Cortex of kidney (tissue), 1 donor: ENCODE measurements at places on chromosomes 6 and 20.

DNA sequence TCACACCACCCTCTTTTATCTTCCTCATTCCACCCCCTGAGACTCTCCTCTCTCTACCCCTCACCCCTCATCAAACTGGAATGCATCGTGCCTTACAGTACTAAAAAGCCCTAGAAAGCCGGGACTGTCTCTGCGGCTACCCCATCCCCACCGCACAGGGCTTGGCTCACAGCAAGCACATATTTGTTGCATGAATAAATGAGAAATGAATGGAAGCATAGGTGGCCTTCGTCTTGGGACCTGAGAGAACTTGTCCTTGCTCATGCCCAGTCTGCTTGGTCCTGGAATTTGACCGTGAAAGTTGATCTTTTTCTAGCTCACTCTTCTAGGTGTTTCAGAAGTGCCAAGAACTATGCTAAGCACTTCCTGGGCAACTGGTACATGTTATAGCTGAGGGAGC lies 53.3 kb downstream of the APCDD1L start:
- no peak for DNase-seq

DNA sequence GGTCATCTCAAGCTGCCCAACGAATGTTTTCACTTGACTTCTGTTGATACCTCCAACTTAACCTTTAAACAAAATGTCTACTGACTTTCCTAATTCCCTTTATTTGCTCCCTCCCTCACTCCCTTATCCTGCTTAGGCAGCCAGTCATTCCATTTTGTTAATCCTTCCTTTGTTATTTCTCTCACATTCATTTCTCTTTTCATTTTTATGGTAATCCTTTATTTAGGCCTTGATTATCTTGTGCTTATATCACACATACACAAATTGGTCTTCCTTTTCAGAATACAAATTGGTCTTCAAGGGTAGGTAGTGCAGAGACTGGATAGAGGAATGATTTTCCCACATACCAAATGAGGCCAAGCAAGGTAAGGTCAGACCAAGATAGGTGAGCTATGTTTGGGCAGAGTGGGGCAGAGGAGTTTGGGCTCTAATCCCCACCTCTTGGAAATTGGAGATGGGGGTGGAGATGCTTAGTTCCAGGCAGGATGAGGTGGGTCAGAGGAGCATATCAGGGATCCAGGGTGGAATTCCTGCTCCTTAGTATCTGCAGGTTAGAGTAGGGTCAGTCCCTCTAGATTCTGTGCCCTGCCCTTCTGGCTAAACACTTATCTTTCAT lies 2.0 kb upstream of the SPACA1 start:
- DNase-seq: no peak

DNA sequence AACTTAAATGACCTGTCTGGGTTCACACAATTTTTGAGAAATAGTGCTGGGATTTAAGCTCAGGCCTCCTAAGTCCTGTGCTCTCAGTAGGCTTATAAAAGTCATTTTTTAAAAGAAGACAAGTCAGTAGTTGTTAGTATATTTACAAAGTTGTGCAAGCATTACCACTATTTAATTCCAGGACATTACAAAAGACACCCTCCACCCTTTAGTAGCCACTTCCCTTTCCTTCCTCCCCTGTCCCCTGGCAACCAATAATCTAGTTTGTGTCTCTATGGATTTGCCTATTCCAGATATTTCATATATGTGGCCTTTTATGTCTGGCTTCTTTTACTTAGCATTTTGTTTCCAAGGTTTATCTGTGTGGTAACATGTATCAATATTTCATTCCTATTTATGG lies 37.6 kb downstream of the HMGN3 start:
- DNase-seq: no peak

- DNase-seq: no peak
Observed at GRCh38 chr6:33248643-33248931, 23.1 kb downstream of the VPS52 start.

- DNase-seq: no peak
Observed at GRCh38 chr6:110635096-110635495, 158.7 kb upstream of the SLC22A16 start.

GRCh38 chr6:88220493-88220892 lies 54.3 kb upstream of the CNR1 start:
- no peak for DNase-seq

DNA sequence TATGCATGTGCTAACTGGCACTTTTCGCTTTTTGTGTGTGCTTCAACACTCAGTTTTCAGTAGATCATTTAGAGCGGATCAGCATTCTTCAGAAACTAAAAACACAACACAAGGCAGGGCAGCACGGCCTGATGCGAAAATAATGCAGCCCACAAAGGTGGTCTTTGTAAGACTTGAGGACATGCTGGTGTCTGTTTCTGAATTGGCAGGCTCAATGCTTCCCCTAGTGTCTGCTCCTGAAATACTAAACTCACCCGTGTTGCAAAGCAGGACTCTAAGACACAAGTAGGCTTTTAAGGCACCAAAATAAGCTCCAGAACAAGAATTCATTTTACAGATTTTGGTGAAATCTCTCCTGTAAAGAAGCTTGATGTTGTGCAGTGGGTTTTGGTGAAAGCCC lies 676.5 kb downstream of the TENT5A start:
- DNase-seq: no peak

GRCh38 chr6:100879317-100879716 lies 1.8 kb downstream of the ASCC3 start:
- no peak for DNase-seq

DNA sequence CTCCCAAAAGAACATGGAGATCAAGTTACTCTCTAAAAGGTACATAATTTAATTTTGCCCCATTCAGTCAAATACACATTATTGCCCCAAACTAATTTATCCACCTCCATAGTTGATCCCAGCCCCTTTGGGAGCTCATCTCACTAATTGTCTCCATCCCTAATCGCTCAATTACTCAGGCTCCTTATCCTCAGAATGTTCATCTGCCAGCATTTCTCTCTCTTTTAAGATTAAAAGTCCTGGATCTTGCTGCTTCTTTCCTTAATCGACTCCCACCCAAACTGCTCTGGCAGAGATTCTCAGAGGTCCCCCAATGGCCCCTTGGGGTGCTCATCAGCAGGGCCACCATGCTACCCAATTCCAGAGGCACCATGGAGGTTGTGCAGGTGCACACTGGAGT lies 18.4 kb upstream of the NNAT start:
- no peak for DNase-seq

DNA sequence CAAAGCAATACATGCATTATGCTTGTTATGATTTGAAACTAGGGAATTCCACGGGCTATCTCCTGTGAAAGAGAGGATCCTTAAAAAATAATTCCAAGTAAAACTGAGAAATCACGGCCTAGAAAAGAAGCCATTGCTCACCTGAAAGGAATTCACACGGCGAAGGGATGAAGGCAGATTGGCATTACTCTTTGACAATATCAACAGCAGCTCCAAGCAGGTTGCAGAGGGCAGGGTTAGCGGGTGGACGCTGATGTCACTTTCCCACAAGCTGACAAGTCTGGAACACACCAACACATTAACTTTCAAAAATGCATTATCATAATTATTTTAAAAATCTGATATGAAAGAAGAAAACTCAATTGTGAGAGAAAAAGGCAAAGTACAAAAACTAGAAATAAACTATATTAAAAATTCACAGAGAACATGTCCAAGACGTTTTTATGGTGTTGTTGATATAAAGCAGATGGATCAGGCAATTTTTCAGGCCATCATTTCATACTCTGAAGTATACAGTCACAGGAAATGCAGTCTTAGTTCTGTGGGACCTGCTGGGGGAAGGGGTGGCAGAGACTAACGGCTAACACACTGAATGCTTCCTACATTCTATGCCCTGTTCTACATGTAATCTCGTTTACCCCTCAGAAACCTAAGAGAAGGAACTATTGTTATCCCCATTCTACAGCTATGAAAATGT lies 108.3 kb downstream of the UBE3D start:
- no peak for DNase-seq

GRCh38 chr20:38337561-38338140 lies 8.6 kb upstream of the LBP start:
- no peak for DNase-seq

GRCh38 chr6:135667691-135668455 lies 170.3 kb upstream of the AHI1 start:
- DNase-seq: no peak

- no peak for DNase-seq
Observed at GRCh38 chr20:61303675-61304074, 51.6 kb downstream of the CDH4 start.

- no peak for DNase-seq
Observed at GRCh38 chr6:40799296-40800140, 212.4 kb upstream of the LRFN2 start.

DNA sequence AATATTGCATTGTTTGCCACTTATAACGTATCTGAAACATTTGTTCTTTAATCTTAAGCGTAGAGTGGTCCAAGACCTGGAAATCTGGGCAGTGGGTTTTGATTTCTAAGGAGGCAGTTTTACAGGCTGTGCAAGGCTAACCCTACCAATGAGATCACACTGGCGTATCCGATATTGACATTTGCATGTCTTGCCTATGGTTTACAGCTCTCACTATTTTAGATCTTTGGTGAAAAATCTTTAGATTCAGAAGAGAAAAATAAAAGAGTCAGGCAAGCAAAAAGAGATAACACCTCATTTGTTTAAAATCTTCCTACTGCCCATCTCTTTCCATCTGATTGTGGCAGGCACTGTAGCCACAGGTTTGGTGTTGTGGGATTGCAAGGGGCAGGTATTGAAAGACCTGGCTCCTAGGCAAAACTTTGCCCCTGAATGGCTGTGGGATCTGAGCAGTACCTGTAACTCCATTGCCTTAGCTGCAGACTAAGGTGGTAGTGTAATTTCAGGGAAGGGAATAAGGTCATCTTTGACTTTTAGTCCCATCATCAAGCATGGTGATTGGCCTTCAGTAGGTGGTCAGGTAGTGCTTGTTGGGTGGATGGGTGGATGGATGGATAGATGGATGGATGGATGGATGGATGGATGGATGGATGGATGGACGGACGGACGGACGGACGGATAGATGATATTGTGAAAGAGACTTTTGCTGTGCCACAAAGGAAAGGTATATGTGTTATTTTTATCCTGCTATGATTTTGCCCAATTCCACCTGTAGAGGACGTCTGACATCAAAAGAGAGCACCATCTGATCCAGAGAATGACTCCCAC lies 1.9 kb downstream of the TNFAIP3 start:
- no peak for DNase-seq

DNA sequence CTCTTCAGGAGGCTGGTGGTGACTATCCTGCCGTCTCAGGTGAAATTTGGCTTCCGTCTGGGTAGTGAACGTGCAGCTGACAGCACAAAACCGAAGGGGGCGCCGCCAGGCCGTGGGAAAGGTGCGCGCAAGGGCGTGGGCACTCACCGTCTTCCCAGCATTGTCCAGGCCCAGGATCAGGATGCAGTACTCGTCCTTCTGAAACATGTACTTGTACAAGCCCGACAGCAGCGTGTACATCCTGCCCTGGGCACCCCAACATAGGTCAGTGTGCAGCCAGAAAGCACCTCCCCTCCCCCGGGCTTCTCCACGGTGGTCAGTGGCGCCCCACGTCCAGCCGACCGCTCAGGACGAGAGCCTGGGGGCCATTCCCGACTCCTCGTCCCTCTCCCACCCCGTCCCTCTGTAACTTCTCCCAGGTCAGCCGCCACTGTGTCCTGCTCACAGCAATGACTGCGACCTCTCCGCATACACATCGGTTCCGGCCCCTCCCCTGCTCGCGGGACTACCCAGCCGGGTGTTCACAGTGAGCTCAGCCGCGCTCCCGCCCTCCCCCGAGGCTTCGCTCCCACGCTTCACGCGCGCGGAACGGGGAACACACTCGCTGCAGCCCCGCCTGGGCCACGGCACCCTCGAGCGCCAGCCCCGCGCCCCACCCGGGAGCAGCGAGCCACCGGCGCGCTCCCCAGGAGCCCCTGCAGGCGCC lies 771 bp downstream of the ARFRP1 start:
- no peak for DNase-seq
